K562 (cell line): ENCODE measurements at places on chromosomes 13 and 19. TPM values are rescaled to one million over a fixed set of nuclear protein-coding genes. Genes with fewer than 3 reads are reported as not detected.

DNA sequence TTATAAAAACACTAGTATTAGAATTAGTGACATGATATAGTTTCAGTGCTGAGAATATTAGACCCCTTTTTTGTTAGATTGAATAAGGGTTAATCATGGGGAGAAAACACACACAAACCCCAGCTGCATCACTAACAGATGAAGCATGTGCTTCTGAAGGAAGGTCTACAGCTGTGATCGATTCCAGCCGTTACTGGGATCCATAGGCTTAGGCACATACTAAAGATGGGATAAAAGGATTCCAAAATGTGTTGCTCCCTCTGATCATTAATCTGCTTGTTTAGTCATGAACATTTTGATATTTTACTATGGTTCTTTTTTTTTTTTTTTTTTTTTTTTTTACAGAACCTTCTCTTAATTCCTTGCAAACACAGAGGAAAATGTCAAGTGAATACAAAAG lies 1591.3 kb downstream of the EFNB2 start:
- no peak for DNase-seq

DNA sequence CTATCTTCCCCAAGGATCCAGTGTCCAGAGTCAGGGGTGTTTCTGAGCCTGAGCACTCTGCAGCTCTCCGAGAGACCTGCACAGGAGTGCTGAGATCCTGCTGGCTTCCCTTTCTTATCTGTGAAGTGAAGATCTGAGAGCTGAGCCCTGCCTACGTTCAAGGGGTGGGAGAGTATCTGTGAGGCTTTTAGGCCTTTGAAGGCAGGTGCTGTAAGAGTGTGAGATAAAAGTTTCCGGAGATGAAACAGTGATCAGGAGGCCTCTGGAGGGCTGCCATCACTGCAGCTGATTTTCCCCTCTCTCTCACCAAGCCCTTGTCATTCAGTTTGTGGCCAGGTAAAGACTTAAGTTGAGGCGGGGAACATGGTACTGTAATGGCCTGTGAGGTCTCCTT lies 83.1 kb downstream of the AKAP11 start:
- DNase-seq = no peak

Gene SPPL2B
- total RNA-seq = 63.6 and 74.0 TPM in 2 replicates

DNA sequence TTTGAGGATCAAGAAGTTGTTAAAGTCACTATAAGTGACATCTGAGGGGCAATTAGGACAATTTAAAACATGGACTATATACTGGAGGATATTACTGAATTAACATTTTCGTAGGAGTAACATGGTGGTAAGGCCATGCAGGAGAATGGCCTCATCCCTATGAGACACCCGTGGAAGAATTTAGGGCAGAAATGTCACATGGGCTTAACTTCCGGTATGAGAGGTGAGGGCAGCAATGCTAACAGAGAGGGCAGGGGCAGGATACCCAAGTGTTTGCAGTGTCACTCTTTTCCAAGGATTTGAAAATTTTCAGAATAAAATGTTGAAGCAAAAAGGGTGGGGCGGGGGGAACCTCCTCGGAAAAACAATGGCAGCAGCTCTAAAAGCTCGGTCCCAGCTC lies 23.6 kb downstream of the RANBP3 start:
- no peak for DNase-seq

DNA sequence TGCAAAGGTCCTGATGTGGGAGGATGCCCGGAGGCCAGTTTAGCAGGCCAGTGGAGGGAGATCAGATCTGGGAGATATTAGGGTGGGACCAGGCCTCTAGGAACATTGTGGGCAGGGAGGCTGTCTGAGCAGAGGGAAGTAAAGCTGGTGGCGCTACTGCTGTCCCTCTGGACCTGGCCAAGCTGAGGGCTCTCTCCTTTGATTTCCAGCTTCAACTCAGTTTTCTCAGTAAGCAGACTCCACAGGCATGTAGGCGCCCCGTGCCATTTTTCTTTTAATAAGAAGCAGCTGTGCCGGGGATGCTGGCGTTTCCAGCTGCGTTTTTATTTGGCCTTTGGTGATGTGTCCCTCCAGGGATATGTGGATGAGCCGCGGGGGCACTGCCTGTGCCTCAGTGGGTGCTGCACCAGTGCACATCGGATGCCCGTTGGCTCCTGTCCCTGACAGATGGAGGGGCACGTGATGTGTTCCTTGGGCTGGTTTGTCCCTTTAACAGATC lies 6.7 kb downstream of the DNM2 start:
- no peak for DNase-seq

GRCh38 chr13:47598340-47598911 lies 402.6 kb downstream of the SUCLA2 start:
- DNase-seq = no peak

Gene DIRAS1
- 12.0 and 12.8 TPM in 2 replicates for total RNA-seq

Gene APOC4
- not detected in 2 replicates for total RNA-seq

Gene WTIP
- total RNA-seq = 0.31 and 0.53 TPM in 2 replicates

- no peak for DNase-seq
Measured at GRCh38 chr19:5913739-5914357, at the start of gene CAPS. TSS of gene CAPS (plus strand) at chr19:5914254. CDS start at chr19:5914407, 153 bp downstream.

DNA sequence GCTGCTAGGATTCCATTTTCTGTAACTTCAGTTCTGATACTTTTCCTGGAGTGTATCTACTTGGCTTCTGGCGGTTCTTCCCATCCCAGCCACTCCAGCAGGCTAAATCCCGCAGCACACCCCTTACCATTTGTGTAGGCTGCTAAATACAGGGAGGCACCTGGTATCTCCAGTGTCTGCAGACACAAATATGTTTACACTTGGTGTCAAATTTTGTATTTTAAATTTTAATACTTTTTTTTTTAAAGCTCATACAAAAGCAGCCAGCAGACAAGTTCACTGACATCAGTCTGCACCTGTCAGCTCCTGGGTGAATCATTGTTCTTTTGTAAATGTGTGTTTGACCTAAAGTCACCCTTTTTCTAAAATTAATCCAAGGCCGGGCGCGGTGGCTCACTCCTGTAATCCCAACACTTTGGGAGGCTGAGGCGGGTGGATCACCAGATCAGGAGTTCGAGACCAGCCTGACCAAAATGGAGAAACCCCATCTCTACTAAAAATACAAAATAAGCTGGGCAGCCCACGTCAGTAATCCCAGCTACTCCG lies 3.4 kb upstream of the ZSCAN4 start:
- no peak for DNase-seq

Gene RFPL4A
- 0.16 TPM in 1 of 2 replicates, not detected in the other for total RNA-seq

- DNase-seq = no peak
Measured at GRCh38 chr13:21420706-21421105, 38.4 kb downstream of the ZDHHC20 start.

DNA sequence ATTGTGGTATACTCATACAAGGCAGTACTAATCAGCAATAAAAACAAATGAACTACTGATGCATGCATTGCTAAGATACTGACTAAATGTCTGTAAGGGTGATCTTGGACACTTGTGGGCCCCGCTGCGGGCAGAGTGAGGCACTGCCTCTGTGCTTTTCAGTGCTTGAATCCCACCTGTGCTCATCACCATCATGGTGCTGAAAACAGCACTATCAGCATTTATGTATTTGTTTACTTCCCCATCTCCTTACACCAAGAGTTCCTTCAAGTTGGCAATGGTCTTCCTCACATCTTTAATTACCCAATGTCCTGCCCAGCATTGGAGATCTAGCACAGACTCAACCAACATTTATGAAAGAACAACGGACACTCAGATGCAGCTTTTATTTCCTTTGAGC lies 193.7 kb upstream of the RFC3 start:
- no peak for DNase-seq
